Activated gamma-delta T cell treated with Interleukin-2 at 50 U/mL for 16 hours (primary cell): ENCODE measurements at places on chromosomes 2 and 18.

DNA sequence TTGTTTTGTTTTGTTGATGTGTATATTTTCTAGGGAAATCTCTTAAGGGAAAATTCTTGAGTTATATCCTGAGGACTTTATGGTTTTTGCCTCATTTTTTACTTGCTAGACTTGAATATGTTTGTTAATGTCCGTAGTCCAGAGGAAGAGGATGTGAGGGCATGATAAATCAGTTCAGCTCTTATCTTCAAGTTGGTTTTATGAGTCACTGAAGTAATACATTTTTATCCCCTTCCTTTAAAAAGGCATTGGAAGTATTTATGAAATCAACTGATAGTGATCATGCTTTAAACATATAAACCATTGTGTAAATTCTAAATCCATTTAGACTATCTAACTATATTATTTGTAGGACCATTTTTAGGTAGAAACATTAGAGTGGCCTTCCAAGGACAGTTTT is 43.9 kb upstream of the CYBRD1 start:
- no peak for DNase-seq

- no peak for DNase-seq
These were observed 202.9 kb downstream of the MIB1 start for GRCh38 chr18:21943456-21943855.

DNA sequence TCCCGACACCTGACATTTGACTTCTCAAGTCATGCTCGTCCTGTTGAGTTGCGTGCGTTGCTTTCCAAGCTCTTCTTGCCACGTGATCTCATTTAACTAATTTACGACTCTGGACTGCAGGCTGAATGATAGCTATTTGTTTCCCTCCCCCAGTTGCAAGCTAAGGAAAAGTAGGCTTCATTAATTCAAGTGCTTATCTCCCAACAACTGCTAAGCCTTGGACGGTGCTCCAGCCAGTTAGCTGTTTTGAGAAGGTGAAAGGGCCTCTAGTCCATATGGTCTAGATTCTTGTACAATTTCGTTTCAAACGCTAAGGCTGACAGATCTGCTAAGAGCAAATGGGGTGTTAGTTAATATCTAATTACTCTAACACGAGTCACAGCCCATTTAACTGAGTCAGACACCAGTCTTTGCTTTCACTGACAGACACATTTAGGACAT is 21.1 kb downstream of the GPR45 start:
- DNase-seq: no peak

- no peak for DNase-seq
These were observed 37.5 kb downstream of the CMPK2 start for GRCh38 chr2:6828299-6828584.

DNA sequence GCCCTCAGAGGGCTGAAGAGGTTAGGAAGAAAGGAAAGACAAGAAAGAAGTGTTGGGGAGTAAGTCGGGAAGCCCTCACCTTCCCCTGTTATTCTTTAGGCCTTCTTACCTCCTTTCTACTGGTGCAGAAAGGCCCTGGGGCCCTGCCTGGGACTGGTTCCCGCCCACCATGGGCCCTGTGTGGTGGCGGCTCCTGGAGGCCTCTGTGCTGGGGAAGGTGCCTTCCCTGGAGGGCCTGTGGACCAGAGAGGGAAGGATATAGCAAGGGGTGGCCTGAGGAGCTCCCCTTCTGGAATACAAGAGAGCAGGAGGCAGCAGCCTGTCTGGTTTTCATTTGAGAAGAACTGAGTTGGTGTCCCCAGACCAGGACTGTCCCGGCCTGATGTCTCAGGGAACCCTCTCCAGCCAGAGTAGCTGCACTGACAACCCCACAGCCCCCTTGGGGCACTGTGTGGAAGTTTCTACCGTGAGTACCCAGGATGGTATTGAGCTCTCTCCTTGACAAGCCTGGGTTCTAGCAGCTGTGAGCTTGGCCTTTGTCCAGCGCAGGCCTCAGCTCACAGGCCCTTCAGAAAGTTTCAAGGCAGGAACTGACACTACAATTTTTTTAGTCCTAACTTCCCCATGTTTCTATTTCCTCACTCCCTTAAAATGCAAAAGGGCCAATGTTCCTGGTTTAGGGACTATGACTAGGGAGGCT is 47.1 kb downstream of the EFR3B start:
- no peak for DNase-seq

- DNase-seq: no peak
These were observed 84.9 kb downstream of the CMPK2 start for GRCh38 chr2:6780765-6781274.

DNA sequence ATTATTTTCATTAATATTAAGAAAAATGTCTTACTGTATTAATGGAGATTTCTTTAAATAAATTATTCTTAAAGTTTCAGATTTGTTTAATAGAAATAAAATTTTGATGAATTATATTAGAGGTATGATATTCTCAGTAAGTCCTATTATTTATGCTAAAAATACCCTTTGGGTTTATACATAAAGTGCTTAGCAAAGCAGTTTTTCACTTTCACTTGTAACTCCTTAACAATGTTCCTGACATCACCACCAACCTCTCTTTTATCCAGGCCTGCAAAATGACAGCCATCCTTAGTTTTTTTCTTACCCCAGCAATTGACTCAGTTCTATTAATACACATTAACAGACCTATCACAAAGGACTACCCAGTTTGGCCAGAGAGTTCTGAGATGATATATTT is 170.4 kb downstream of the CD226 start:
- DNase-seq: no peak

GRCh38 chr2:227312579-227312978 is 12.5 kb upstream of the MFF start:
- DNase-seq: no peak

- no peak for DNase-seq
These were observed 96.3 kb upstream of the STON1 start for GRCh38 chr2:48433682-48434081.

DNA sequence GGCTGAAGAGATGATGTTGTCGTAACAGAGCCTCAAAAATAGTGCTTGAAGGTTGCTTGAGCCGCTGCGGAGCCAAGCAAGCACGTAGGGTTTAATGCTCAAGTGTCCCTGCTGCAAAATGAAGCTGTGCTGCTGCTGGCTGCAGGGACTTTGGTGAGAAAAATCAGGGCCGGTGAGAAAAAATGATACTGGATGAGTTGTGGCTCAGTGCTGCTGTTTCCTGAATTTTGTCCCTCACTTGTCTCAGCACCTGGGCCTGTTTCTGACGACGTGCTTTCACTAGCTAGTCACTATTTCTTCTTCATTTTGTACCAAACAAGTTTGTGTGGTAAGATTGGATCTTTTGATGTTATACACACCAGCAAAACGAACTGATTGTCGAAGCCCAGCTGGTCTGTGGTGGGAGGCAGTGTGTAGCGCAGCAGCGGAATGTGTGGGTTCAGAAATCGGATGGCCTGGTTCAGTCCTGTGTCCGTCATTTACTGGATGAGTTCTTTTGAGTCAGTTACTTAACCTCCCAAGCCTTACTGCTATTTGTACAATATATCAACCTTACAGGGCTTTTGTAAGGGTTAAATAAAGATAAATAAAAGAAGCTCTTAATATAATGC is 172.8 kb upstream of the FOSL2 start:
- DNase-seq: no peak

DNA sequence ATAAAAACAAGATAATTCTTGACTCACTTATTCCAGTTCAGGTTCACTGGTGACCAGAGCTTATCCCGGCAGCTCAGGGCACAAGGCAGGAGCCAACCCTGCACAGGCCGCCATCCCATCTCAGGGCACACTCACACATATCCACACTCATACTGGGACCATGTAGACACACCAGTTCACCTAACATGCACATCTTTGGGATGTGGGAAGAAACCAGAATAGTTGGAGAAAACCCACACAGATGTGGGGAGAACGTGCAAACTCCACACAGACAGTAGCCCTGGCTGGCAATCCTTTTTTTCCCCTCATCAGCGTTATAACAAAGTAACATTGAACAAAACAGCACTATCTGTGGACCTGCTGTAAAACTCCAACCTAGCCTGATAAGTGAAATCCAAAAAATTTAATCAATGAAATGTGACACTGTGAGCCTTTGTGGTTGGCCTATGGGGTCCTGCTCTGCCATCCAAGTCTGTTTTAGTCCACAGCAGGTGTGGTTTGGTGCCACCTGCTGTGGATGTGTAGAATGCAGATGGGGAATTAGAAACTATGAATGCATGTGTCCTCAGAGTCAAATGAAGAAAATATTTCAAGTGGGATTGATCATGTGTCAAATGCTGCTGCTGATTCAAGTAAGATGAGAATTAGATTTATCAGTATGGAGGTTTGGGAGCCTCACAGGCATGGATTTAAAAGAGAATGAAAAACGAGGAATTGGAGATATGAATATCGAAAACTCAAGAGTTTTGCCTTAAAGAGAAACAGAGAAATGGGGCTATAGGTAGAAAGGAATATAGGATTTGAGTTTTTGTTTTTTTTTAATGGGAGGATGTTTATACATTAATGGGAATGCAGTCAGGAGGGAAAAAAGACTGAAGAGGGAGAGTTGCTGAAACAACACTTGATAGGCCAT is 47.0 kb downstream of the UGP2 start:
- DNase-seq: peak; percentile 12

GRCh38 chr18:13216092-13216582 is 2.4 kb upstream of the LDLRAD4 start:
- peak; percentile 25 for DNase-seq

DNA sequence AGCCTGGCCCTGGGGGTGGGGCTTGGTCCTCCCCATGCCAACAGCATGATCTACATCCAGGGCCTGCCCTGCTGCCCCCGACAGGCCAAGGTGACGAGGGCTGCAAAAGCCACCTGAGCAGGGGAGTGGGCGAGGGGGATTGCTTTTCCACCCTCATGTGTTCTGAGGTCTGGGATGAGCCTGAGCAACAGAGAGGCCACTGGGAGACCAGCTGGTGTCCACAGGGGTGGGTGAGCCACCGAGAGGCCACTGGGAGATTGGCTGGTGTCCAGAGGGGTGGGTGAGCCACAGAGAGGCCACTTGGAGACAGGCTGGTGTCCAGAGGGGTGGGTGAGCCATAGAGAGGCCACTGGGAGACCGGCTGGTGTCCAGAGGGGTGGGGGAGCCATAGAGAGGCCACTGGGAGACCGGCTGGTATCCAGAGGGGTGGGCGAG is 147.4 kb upstream of the GPC1 start:
- DNase-seq: no peak

DNA sequence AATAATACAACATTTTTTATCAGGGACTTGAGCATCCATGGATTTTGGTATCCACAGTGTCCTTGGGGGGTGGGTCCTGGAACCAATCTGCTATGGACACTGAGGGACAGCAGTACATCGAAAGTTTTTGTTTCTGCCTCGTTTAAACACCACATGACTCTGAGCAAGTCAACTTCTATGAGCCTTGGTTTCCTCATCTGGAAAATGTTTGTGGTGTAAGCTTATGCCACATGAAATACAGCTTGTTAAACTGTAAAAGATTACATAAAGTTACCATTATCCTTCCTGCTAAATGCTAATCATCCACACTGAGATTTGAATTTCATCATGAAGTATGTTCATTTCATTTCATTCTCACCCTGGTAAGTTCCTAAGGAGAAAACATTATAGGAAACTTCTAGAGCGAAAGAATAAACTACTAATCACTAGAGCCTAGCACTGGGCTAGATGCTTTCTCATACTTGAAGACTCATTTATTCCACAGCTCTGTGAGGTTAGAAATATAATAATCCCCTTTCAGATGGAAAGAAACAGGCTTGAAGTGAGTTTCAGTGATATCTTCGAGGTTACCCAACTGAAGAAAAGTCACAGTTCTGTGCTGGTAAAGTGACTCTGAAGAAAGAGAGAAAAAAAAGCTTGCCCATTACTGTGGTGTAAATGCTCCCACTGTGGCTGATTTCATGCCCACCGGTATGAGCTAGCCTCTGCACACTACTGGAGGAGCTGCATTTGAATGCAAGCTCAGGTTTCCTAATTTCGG is 29.2 kb downstream of the MCFD2 start:
- DNase-seq: no peak

GRCh38 chr2:36329251-36329650 is 26.3 kb upstream of the CRIM1 start:
- no peak for DNase-seq
